ENCODE measurements at places on chromosomes 2 and 18. TPM values are rescaled to one million over a fixed set of nuclear protein-coding genes. Genes with fewer than 3 reads are reported as not detected.

DNA sequence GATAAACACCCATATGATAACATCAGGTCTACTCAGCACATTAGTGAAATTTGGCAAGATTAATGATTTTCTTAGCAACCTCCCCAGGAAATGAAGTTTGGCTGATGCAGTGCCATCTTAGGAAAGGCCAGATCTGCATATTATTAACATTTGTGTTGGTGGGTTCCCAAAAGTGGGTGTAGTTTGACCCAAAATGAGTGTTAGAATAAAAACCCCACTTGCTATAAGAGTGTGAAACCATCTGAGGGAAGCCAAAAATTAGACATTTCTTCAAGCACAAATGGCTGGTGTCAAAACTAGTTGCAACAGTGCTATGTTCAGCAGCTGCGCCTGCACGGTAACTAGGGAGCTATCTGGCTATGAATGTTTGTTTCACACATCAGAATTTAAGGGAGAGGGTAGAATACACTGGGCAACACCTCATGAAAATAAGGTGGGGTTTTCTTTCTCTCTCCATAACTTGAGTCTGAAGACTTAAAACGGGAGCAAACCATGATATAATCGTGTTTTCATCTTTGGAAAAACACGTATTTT lies 15.9 kb upstream of the CSRNP3 start:
- no peak for DNase-seq

Gene ERBB4
- 1.6 TPM for total RNA-seq

Gene BMP10
- not detected for total RNA-seq

Gene CCDC178
- total RNA-seq = not detected

DNA sequence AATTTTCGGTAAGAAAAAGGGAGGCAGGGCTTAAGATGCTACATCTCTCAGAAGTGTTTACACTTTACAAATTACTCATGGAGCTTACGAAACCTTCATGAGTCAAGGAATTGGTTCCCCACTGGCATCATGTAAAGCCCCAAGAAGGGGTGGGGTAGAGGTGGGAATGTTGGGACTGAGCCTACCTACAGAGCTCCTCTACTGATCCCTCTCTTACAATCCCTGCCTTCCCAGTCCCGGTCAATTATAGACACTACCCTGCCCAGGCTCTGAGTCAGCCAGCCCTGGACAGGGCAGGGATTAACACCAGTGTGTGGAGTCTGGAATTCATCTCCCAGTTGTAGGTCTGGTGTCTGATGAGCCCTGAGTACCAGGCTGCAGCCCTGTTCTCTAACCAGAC lies 248.9 kb downstream of the PAX3 start:
- DNase-seq = no peak

- no peak for DNase-seq
These were observed 185.9 kb downstream of the SLC39A10 start for GRCh38 chr2:195842932-195843331.

Gene C2orf66
- total RNA-seq = not detected

DNA sequence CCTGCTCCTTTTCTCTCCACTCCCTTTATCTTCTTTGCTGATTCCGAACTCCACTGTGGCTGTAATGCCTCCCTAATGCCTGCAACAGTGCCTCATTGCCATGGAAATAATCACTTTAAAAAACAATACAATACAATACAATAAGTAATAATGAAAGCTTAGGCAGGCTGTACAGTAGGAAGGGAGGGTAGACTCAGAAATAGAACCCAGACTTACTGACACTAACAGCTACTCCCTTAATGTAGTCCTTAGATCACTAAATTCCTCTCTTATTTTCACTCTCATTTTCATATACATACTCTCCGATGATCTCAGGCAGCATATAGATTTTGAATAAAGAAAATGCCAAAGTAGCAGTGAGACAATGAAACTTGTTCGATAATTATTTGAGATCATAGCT lies 70.2 kb downstream of the DLGAP1 start:
- DNase-seq = no peak

- DNase-seq = no peak
These were observed 8.8 kb downstream of the RETREG2 start for GRCh38 chr2:219186754-219187456.

DNA sequence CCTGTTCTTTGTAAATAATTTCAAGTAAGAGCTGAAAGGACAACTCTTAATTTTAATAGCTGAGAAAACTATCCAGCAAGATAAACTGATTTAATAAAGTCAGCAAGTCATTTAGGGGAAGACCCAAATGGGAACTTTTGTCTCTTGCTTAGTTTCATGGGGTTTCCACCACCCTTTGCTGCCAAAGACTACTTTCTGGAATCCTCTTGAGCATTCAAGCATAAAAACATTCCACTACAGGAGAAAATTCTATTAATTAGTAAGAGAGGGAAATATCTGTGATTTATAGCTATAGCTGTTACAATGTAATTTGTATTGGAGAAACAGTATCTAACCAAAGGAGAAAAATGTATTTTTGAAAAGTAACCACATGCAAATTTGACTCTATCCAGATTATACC lies 20.6 kb downstream of the EFEMP1 start:
- no peak for DNase-seq

- DNase-seq = no peak
These were observed 17.0 kb upstream of the PTMA start for GRCh38 chr2:231691251-231691772.
